ENCODE measurements at places on chromosomes 1 and 21.

- DNase-seq: no peak
These were observed 23.5 kb downstream of the CYP4B1 start for GRCh38 chr1:46822248-46822826.

- DNase-seq: no peak
These were observed 5.6 kb upstream of the SLC2A5 start for GRCh38 chr1:9075022-9075421.

DNA sequence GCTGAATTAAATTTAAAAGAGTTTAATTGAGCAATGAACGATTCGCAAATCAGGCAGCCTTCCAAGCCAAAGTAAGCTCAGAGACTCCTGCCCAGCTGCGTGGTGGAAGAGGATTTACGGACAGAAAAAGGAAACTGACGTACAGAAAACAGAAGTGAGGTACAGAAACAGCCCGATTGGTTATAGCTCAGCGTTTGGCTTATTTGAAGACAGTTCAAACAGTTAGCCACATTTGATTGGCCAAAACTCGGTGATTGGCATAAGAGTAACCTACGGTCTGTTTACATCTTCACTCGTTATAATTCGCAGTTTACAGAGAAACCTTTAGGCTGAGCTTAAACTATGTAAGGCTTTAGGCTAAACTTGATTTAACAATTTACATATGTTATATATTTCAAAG is 46.9 kb downstream of the CR1L start:
- DNase-seq: no peak

GRCh38 chr1:174786760-174787159 is 213.0 kb upstream of the CACYBP start:
- DNase-seq: no peak

DNA sequence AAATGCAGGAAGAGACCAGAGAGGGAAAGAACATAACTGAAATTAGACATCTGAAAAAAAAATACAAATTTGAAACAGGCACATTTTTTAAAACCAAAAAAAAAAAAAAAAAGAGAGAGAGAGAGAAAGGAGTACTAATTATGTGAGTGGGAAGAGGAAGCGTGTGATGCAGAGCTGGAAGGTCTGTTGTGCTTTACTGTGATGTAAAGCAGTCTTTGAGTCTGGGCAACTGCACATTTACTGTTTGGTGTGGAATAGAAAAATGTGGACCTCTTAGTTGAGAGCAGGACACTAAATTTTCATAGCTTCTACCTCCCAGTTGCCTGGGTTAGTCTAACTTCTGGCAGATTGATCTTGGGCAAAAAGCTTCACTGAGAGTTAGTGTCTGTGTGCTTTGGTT is 16.5 kb downstream of the LHX9 start:
- no peak for DNase-seq

- DNase-seq: no peak
These were observed 598.3 kb upstream of the ZP4 start for GRCh38 chr1:238489006-238489405.

- no peak for DNase-seq
These were observed 114.9 kb downstream of the VPS13D start for GRCh38 chr1:12344596-12345349.

DNA sequence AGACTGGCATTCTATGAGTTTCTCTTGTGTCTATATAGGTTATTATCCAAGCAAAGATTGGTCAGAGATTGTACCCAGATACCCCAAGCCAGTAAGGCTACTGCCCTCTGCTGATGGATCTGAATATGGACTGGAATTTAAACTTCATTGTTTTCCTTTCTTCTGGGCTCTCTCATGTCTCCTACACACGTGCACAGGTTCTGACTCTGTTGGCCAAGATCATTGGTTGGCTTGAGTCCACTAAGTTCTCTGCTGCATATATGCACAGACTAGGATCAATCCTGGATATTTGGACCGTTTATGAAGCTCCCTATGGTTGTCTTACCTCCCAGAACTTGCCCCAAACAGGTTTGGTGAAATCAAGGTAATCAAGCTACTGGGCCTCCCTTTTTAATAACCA is 69.7 kb downstream of the CC2D1B start:
- DNase-seq: peak; percentile 56

DNA sequence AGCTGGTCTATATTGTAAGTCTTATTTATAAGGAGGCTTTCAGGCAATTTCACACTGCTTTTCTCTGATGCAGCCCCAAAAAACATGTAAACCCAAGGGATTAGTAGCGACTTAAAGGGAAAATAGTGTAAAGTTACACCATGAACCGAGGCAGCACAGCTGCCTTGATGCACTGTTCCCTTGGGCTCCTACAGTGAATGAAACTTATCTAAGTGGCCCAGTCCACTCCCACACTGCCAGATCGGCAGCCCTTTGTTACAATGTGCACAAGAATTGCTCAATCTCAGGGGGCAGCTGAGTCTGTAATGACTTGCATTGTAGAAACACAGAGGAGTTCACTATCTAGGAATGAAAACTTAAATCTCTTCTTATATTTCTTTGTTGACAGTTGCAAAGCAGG is 120.8 kb upstream of the ADGRL2 start:
- no peak for DNase-seq

DNA sequence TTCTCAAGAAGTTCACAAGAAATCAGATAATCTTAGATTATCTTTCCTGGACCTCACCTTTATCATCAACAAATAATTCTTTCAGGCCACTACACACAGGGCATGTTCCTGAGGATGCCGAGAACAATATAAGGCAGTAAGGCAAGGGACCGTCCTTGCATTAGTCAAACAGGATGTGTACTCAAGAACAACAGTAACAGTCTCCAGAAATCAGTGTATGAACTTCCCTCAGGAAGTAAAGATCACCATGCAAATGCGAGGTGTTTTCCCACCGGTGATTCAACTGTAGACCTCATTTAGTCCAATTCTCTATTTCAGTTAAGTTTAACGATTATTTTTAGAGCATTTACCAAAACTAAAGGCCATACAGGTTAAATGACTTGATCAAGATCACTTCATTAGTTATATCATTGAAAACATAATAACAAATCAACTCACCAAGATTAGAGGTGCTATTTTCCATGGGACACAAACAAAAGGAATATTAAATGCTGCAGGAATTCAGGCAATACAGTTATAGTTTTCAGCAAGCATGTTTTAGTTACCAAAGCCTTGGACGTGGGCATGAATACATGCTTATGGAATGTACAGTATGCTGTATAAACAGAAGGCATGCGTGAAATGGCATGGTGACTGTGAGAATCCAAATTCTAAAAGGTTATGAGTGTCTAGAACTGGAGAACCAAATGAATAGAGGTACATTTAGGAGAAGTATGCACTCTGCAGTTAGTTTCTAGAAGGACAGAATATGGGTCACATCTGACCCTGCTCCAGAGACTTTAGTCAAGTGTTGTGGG is 145.2 kb downstream of the TNR start:
- DNase-seq: peak; percentile 66

GRCh38 chr1:22808676-22809483 is 98.2 kb downstream of the EPHB2 start:
- no peak for DNase-seq

DNA sequence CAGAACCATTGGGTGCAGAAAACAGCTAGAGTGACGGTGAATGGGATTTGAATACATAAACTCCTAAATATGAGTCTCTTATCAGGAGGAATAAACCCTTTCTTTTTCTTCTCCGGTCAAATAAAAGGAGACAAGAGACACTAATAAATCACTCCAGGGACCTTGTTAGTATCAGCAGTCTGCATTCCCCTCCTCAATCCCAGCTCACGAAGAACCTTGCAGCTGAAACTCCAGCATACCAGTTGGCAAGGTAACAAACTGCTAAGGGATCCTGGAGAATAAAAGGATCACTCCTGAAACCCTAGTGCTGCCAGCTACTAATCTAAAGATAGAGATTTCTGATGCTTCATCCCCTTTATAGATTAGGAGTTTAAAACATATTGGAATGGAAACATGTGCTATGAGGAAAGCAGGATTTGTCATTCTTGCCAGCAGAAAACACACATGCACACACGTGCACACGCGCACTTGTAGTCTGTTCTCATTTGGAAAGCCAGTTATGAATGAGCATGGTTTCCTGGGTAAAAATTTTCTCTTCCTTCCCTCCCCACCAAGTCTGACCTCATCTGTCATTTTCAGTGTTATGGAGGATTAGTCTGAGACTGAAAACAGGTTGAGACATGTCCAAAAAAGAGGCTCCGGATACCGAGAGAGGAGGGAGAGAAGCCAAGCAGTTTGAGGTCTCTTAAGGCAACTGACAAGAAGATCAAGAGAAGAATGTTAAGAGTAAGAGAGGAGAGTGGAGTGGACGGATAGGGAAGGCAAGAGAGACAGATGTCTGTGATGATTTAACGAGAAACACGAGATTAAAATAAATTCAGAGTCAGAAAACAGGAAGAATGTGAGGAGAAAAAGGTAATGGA is 10.9 kb downstream of the IER5 start:
- no peak for DNase-seq

GRCh38 chr1:247047260-247047659 is 31.4 kb downstream of the ZNF670 start:
- DNase-seq: no peak

GRCh38 chr1:9826616-9827015 is 2.9 kb upstream of the CLSTN1 start:
- DNase-seq: no peak

- no peak for DNase-seq
These were observed 1.5 kb upstream of the PROX1 start for GRCh38 chr1:213986020-213986924.

- DNase-seq: no peak
These were observed 608.8 kb upstream of the CHRM3 start for GRCh38 chr1:238777551-238777950.

GRCh38 chr1:20148571-20149500 is 9.7 kb downstream of the PLA2G2F start:
- no peak for DNase-seq

DNA sequence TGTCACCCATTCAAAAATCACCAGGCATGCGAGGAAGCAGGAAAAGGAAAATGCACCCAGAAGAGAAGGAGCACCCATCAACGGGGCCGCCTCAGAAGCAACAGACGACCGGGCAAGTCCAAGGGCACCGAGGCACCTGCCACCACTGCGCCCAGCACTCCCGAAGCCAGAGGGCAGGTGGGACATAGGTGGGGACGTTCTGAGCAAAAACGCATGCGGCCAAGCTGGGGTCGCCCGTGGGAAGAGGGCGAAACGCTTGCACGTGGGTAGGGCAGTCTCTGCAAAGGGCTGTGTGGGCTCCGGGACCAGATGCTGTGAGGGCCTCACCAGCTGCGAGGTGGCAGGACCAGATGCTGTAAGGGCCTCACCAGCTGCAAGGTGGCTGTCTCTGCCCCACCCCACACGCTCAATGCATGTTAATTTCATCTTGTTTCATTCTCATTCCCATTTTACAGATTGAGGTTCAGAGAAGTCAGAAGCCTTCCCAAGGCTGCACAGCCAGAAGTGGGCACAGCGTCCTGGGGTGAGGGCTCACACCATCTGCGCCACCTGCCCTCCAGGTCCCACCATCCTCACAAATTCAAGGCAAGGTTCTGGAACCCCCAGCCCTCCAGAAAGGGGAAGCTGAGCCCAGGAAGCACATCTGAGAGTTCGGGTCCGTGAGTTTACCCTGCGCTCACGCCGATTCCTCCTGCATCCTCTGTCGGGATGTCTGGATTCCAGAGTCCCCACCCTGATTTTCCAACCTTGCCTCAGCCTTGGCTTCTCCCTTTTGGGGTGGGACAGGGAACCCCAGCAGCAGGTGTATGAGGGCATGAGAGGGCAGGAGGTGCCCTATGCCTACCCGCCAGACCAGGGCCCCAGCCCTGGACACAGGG is 8.2 kb upstream of the SAMD11 start:
- no peak for DNase-seq

- no peak for DNase-seq
These were observed 90.1 kb downstream of the PKN2 start for GRCh38 chr1:88774151-88774556.

DNA sequence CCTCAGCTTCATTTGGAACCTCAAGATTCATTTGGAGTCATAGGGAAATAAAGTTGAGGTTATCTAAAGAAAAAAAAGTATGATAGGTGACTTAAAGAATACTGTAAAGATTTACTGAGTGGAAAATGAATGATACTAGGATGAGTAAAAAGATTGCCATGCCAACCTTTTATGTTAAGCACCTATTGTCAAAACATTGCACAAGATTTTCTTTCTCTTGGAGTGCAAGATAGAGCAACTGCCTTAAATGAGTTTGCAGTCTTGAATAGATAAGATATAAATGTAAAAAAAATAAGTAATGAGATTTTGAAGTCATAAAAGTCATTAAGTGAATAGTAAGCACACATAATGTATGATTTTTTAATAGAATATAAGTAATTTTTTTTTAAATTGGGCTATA is 5.1 kb upstream of the ANGPTL1 start:
- DNase-seq: no peak

DNA sequence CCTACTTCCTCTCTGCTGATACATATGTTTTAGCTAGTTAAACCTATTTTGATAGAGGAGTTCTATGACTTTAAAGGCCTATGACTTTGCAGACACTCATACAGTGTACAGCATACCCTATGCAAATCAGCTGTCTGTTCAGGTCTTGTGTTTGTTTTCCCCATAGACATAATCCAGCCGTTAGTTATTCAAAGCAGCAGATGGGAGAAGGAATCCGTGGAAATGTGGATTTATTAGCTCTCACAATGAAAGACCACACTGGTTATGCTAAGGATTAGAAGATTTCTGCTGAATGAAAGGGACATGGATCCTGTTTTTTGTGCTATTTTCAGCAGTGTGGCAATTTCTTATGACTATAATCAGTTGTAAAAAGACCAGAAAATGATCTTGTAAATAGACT is 59.8 kb downstream of the MAST2 start:
- no peak for DNase-seq

- DNase-seq: no peak
These were observed 10.6 kb downstream of the HCRTR1 start for GRCh38 chr1:31627930-31628559.

GRCh38 chr1:74858136-74858535 is 125.2 kb downstream of the TYW3 start:
- no peak for DNase-seq

DNA sequence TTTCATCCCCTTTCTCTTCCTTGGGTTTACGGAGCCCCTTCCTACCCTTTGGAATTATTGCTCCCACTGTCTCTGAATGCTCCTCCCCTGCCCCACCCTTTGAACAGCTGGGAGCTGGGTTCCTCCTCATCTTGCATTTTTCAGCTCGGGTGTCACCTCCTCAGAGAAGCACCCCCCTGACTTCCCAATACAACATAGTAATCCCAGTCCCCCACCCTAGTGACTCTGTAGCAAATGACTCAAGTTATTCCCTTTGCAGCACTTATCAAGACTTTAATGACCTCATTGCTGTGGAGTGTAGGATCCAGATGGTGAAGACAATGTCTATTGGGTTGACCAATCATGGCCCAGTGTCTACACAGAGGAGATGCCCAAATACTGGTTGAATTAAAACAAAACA is 8.9 kb upstream of the VWA5B1 start:
- DNase-seq: no peak

- DNase-seq: no peak
These were observed 36.3 kb upstream of the PAXBP1 start for GRCh38 chr21:32807717-32808380.
